ENCODE measurements at places on chromosomes 1 and 21.

- DNase-seq = peak; percentile 94
These were observed 4.9 kb downstream of the PLEKHG5 start for GRCh38 chr1:6486433-6487011.

DNA sequence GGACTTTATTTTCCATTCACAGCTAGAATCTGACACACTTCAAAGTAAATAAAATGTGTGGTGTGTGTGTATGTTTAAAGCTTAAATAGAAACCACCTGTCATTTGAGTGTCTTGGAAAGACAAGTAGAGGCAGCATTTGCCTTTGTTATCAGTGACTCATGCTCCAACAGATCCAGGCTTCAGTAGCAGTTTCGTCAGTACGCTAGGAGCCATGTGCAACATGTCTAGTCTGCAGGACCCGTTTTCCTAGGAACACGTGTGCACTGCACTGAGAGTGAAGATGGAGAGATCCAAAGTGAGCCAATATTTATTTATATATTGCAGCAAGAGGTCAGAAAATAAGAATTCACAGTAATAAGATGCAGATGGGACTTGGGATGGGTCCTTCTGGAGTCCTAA is 41.8 kb downstream of the SGIP1 start:
- DNase-seq = no peak

DNA sequence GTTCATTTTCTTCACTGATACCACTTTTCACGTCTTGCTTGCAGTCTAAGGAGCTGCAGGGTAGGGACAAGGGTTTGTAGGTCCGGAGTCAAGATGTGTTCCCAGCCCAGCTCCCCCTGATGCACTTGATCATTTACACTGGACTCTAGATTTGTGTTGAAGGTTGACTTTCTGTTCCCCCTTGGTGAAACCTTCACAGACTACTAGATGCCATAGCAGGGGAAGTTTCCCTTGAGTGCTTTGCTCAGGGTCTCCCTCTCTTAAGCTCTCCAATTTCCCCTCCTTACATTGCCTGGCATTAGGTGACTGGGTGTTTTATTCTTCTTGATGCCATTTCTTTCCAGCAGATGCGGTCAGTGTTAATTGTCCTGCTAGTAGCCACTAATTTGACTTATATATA is 8.0 kb upstream of the RAB3GAP2 start:
- DNase-seq = no peak

DNA sequence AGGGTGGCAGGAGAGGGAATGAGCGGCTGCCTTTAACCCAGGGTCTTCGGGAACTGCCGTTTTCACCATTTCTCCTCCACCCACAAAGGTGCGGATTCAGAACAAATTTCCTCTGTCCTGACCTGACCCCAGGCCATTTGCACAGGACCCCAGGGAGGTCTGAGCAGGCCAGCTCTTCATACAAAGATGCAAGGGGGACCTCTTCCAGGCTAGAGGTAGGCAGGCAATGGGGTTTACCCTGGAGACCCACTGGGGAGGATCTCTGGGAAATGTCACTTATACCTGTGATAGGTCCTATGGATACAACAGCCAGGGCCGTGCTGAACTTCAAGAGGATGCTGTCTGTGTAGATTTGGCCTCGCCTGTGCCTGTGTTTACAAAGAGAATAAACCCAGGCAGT is 89.7 kb upstream of the VAMP3 start:
- no peak for DNase-seq

DNA sequence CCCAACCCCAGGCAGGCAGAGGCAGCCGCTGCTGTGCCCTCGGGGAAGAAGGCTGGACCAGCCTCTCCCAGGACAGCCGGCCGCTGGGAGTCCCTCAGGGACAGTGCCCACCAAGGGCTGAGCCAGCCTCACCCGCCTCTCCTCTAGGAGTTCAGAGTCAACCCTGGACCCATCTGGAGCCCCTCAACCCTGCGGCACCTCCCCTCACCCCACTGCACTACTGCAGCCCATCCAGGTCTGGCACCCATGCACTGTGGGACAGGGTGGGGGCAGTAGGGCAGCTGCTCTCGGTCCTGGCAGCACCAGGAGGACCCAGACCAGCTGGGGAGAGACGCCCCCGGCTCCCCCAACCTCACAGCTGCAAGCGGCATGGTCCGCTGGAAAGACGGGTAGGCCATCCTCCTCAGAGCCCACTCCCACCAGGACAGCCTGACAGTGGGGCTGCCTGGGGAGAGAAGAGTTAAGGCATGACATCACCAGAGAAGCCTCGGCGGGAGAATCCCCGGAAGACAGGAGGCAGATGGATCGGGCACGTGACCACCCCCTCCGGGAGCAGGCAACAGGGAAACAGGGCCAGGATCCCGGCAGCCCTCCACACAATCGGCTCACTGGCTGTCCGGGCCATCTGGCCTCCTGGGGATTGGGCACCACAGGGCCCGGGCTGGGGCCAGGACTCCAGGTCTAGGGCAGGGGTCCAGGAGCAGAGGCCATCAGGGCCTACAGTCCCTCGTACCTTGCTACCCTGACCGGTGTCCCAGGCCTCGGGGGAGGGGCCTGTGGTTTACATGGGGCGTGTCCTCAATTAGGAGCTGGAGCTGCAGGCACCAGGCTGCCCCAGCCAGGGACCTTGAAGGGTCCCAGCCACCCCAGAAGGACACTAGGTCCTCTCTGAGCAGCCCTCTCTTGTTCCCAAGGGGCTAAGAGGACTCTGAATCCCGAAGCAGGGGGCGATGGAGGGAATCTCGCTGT is 3.1 kb downstream of the ACAP3 start:
- DNase-seq = no peak

DNA sequence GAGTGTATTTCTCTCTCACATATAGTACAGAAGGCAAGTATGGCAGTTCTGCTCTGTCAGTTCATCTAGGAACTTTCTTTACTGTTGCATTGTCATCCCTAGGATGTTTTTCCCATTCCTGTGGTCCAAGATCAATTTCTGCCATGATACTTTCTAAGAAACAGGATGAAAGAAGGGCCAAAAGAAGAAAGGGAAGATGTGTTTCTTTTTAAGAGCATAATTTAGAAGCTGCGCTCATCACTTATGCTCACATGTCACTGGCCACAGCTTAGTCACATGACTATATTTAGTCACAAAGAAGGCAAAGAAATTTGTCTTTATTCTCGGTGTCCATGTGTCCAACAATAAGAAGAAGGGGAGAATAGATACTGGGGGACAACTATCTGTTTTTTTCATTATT is 7.0 kb upstream of the MAST2 start:
- DNase-seq = no peak

DNA sequence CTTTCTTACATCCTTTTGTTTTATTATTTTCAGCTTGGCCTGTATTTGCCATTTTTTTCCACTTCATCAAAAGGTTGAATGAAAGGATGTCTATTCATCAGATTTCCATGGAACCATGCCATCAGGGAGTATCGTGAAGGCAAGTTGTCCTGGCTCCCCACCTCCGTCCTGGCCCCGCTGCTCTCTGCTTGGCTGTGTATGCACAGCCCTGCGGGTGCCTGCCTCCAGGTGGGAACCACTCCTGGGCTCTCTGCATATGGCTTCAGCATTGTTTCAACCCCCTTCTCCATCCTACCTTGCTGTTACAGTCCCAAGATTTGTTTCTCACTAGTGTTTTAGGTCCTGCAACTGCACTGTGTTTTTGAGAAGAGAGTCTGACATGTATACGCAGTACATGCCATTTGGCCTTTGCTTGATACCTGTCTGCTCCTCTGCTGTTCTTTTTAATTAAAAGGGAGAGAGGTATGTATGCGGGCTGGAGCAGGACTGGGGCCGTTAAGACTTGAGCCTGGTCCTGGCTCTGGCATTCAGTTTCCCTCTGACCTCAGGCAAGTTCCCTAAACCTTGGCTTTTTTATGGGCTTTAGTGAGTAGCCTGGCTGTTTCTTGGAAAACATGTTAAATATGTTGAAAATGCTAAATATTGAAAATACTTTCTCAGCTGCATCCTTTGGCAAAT is 69.9 kb upstream of the GCLM start:
- no peak for DNase-seq

GRCh38 chr1:76799700-76800099 is 67.6 kb upstream of the ST6GALNAC5 start:
- no peak for DNase-seq

DNA sequence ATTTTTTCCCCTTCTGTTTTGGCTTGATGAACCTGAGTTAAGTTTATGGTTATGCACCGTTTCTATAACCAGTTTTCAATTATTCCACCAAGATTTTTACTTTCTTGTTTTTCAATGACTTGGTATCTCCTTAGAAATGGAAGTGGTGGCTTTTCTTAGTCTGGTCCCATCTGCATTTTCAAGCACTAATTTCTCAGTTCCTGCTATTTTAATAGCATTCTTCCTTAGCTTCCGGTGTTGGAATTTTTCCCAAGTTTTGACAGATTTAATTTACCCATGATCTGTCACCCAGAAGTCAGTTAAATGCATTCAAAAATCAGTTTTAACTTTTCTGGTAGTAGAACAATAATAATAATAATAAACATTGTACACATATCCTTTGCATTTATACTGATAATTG is 184.6 kb upstream of the OLFM3 start:
- no peak for DNase-seq

DNA sequence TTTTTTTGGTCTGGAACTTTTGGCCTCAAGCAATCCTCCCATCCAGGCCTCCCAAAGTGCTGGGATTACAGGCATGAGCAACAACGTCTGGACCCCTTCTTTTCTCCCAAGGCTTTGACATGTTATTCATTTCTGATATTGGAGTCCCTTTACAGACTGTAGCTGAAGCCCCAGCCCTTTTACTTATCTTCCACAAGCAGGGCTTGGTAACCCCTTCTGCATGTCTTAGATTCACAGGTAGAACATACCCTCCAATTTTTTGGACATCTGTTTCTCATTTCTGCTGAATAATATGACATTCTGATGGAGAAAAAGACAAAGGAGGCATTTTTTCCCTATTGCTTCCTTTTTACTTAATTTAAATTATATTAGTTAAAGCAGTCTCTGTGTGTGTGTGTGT is 39.2 kb upstream of the RGS21 start:
- DNase-seq = no peak

- DNase-seq = no peak
These were observed 71.1 kb downstream of the IER5 start for GRCh38 chr1:181159451-181160140.
